Cortex of kidney (tissue), 1 donor: ENCODE measurements at places on chromosomes 7 and 10.

GRCh38 chr7:93914581-93915066, 6.9 kb upstream of the GNG11 start:
- DNase-seq, result no peak

DNA sequence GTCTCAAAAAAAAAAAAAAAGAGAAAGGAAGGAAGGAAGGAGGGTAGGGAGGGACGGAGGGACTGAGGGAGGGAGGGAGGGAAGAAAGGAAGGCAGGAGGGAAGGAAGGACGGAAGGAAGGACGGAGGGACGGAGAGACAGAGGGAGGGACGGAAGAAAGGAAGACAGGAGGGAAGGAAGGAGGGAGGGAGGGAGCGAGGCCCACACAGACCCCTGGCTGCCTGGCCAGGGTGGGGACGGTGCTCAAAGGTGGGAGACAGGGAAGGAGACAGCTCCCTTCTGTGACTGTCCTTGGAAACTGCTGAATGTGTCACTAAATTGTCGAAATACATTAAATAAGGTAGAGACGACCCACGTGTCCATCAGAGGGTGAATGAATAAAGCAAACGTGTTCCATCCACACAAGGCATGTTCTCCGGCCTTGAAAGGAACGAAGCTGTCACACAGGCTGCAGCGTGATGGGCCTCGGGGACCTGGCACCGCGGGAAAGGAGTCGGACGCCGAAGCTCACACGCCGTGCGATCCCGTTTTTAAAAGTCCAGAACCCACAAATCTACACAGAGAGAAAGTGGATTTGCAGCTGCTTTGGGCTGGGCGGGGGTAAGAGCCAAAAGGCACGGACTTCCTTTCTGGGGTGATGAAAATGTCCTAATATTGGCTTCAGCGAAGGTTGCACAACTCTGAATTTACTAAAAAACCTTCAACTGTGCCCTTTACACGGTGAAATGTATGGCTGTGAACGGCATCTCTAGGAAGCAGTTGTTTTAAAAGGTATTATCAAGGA, 23.3 kb downstream of the ADAP1 start:
- DNase-seq, result no peak

GRCh38 chr10:4351723-4352413, 474.1 kb upstream of the AKR1E2 start:
- no peak for DNase-seq

DNA sequence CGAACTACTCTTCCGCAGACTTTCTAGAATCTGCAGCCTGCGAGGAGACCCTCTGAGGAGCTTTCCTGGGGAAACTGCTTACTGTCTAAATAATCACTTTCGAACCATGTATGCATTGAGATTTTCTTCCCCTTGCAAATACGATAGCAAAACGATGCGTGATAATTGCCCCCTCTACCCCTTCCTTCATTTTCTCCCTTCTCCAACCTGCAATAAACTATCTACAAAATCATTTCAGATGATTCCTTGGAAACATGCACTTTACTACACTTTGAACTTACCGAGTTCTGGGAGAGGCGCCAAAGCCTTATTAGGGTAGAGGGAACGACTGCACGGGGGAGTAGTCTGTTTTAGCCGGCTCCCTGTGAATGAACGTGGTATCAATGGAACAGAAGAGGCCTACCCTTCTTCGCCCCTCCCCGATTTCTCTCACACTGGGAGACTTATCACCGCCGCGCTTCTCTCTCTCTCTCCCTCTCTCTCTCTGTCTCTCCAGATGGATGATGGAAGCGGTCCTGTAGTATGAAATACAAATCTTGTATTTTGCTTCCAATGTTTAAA, at the start of gene FGFBP3:
TSS of gene FGFBP3 (minus strand) at position 370 of the 561 bp plus-strand sequence. CDS start 517 bp downstream, outside the sequence.
- DNase-seq, result no peak

GRCh38 chr10:86345859-86346798, 20.5 kb downstream of the GRID1 start:
- DNase-seq, result no peak

DNA sequence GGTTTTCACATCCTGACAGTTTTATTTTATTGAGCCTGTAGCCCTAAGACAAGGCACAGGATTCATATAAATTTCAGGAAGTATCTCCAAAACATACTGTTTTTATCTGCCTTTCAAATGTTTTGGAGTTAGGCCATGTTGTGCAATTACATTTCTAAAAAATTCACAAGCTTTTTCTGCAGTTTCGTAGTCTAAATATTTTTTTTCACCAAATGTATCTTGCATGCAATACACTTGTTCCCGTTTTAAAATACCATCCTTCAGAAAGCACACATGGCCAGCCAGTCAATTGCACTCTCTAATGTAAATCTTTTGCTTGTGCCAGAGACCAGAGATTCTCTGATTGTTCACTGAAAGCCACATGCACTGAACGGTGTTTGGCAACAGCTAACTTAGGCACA, 161.5 kb upstream of the PRKCQ start:
- DNase-seq, result no peak

GRCh38 chr7:36625247-36625646, 99.0 kb downstream of the AOAH start:
- no peak for DNase-seq

DNA sequence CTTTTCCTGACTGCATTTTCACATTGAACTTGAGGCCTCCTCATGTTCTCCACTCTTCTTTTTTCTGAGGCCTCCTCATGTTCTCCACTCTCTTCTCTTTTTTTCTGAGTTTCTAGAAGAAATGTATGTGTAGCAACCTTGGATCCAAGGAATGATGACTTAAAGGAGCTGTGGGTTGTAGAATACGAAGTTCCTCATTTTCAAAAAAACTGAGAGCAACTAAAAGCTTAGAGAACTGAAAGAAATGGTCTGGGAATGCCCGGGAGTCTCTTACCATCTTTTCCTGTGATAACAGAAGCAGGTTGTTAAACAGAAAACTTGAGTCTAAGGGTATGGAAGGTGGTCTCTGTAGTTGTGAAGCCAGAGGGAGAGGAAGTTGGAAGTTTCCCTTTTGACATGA, 32.8 kb downstream of the MRPS33 start:
- no peak for DNase-seq

DNA sequence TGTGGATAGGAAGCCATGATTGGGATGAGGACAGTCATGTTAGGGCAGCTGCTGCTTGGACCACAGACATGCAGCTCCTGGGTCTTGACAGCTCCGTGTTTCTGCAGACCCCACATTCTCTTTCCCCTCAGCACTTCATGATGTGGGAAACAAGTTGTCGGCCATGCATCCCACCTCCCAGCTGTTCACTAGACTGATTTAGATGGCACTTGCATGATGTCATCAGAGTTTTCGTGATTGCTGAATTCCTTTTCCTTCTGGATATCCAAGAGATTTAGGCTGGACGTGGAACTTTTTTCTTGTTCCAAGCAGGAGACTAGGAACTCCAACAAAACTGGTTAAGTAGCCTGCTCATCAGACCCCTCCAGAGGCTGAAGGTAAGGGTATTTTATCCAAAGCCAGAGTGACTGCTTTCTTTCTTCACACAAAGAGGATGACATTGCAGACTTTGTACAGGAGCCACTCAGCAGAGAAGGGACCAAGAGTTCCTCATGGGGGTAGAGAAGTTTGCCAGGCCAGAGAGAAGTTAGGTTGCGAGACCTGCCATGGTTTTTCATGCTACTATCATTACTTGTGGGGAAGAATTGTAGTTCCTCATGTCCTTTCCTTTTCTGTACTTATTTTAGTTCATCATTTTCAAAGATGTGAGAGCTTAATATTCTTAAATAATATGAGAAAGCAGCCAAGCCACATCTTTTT, 117.7 kb upstream of the GJD4 start:
- DNase-seq, result no peak

GRCh38 chr7:130838738-130839137, 104.7 kb upstream of the KLF14 start:
- DNase-seq, result no peak

DNA sequence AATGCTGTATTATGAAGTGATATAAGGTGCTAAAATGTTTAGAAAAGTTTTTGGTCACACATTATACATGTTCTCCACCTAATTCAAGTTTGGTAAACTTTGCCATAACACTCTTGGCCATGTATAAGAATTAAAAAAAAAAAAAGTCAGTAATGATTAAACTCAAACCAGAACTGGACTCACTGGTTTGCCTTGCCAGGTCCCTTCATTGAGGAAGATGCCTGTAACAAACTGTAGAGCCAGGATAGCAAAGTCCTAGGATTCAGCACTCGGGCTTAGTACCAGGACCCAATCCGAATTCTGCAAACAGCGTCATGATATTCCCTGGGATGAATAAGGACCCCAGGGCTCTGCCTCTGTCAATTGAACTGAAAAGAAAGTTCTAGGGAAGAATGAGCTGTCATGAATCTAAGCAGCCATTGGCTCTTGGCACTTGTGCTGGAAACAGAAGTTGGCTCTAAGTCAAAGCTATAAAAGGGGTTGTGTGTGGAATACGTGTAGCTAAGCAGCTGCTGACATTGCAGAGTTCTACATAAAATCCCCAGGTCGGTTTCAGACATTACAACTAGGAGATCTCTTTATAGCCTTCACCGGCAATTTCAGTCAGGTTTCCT, 216.9 kb downstream of the C7orf25 start:
- DNase-seq, result no peak

- DNase-seq, result no peak
These were observed 189.6 kb downstream of the GRID1 start for GRCh38 chr10:86176850-86177536.

DNA sequence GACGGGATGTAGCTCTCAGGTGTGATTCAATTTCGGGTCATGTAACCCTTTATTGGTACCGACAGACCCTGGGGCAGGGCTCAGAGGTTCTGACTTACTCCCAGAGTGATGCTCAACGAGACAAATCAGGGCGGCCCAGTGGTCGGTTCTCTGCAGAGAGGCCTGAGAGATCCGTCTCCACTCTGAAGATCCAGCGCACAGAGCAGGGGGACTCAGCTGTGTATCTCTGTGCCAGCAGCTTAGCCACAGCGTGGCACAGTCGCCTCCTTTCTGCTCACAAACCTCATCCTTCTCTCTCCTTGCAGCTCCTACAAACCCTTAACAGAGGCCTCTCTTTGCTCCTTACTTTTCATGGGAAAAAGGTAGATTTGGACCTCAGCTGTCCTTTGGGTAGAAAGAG, 197.5 kb upstream of the PRSS58 start:
- DNase-seq, result no peak

GRCh38 chr7:98360221-98361130, 40.4 kb downstream of the BAIAP2L1 start:
- no peak for DNase-seq

- DNase-seq, result no peak
These were observed 26.5 kb upstream of the RBM20 start for GRCh38 chr10:110617425-110618229.

DNA sequence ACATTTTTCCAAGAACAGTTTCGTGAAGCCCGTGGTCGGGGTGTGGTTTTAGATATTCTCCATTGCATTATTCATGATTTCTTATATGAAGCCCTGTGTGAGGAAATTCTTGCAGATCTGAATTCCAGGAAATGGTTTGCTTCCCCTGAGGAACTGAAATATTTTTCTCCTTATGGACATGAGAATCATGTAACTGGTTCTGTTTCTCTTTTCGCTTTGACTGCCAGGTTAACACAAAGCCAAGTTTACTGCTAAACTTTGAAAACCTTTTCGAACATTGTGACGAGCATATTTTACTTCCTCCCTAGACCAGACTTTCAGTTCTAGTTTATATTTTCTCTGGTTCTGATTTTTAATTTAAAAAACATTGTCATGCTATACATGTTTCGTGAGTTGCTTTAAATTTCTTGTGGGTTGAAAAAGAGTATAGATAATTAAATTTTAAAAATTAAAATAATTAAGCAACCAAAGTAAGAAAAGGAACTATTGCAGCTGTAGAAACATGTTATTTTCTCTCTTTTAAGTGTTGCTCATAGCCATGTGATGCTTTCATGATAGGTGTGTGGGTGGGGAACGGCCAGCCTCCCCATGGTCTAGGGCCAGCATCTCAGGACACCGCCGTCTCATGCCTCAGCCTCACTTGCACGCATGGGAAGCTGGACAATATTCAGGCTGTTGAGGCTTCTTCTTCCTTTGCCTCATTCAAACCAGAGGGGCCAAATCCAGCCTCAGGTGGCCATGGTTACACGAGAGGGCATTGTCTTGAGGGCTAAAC, 97.1 kb downstream of the CREB5 start:
- DNase-seq, result no peak

DNA sequence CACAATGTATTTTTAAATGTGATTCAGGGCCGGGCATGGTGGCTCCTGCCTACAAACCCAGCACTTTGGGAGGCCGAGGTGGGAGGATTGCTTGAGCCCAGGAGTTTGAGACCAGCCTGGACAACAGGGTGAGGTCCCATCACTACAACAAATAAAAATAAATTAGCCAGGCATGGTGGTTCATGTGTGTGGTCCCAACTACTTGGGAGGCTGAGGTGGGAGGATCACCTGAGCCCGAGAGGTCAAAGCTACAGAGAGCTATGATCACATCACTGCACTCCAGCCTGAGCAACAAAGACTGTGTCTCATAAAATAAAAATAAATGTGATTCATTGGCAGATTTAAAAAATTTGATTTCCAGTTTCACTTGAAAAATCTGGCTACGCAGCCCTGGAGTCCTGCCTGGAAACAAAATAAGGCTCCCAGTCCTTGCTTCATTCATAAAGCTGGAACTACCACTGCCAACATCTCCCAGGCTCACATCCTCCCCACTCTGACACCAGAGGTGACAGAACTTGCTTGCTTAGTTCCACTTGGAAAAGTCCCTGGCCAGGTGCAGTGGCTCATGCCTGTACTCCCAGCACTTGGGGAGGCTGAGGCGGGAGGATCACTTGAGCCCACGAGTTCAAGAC, 27.9 kb upstream of the SLC35G1 start:
- DNase-seq, result no peak

- no peak for DNase-seq
These were observed 225.1 kb downstream of the TRIL start for GRCh38 chr7:28733035-28733434.

DNA sequence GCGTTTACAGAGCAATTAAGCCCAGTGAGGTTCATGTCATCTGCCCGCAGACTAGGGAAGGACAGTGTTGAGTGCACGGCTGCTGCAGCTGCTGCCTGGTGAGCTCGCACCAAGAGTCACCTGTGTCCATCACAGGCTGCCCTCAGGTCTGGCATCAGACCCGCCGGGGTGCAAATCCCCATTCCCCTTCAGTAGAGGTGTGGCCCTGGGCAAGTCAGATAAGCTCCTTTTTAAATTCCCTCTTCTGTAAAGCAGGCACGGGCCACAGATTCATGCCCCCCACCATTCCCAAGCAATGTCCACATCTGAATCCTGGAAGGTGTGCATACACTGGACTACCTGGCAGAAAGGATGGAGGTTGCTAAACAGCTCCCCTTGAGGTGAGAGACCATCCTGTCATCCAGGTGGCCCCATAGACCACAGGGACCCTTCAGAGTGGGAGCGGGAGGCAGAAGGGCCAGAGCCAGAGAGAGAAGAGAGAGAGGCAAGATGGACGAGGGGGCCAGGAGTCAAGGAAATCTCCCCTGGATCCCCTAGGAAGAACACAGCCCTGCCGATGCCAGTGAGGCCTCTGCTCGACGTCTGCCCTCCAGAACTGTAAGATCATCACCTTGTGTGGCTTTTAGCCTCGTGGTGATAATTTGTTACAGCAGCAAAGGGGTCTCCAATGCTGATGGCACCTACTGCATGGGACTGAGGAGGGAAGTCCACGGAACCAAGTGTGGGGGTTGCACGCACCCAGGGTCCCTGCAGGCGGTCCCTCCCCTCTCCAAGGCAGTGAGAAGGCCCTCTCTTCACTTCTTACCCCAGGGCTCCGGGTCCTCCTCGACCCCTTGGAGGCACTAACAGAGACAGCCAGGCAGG, 168.8 kb downstream of the TCERG1L start:
- no peak for DNase-seq

GRCh38 chr7:27173956-27174873, at the start of gene HOXA10:
Gene HOXA10, minus strand, starts transcription at chr7:27174320. Its CDS starts 14 bp downstream, at chr7:27174306.
- no peak for DNase-seq
